Prostate gland (tissue), 2 donors: ENCODE measurements at places on chromosomes 7 and 10. TPM values are rescaled to one million over a fixed set of nuclear protein-coding genes. Genes with fewer than 3 reads are reported as not detected.
A peak's percentile ranks its signal among the peaks of the same experiment; 100 is the strongest.

ARHGEF35 gene
- total RNA-seq = 9.7 TPM

- DNase-seq = no peak
Measured at GRCh38 chr10:132787495-132788179, 1.7 kb upstream of the NKX6-2 start.

CUBN gene
- 1.3 TPM for total RNA-seq

PPP3CB gene
- total RNA-seq = 44.3 TPM

- no peak for DNase-seq
Measured at GRCh38 chr10:30448092-30448491, 14.1 kb downstream of the MAP3K8 start.

- peak; percentile 62 for DNase-seq
Measured at GRCh38 chr10:89278034-89278535, 23.8 kb upstream of the IFIT2 start.

DNA sequence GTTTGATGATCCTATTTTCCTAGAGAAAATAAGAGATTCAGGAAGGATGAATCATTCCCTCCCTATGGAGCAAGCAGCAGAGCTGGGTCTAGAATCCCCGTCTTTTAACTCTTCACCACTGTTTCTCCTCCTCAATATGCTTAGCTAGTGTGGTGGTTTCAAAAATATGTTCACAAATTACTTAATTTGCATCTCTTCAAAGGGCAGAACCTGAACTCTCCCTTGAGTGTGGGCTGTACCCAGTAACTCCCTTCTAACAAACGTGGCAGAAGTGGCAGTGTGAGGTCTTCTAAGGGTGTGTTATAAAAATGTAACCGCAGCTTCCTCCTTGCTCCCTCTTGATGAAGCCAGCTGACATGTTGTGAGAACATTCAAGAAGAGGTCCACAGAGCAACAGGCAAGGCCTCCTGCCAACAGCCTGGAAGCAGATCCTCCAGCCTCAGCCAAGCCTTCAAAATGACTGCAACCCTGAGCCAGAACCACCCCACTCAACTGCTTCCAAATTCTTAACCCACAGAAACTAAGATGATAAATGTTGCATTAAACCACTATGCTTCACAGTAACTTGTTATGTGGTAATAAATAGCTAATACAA is 36.6 kb downstream of the SRPK2 start:
- DNase-seq = peak; percentile 46

- DNase-seq = peak; percentile 60
Measured at GRCh38 chr10:73965890-73966768, 31.8 kb upstream of the VCL start.

CHN2 gene
- total RNA-seq = 29.1 TPM

- DNase-seq = no peak
Measured at GRCh38 chr7:92813390-92814024, 22.9 kb downstream of the CDK6 start.

DNA sequence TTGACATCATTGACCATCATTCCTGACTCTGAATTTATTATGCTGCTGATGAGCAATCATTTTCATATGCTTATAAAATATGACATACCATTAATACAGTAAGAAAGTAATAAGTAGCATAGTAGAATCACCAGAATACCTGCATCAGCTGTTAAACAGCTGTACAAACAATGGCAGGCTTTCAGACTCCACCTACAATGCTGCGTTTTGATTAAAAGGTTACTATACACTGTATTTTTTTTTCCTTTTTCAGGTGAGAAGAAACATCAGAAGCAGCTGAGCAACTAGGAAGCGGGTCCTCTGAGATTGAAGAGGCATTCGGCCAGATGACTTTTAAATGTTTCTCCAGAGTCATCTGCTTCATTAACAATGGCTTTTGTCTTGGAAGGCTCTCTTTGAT is 7.1 kb downstream of the ASNS start:
- no peak for DNase-seq

DNA sequence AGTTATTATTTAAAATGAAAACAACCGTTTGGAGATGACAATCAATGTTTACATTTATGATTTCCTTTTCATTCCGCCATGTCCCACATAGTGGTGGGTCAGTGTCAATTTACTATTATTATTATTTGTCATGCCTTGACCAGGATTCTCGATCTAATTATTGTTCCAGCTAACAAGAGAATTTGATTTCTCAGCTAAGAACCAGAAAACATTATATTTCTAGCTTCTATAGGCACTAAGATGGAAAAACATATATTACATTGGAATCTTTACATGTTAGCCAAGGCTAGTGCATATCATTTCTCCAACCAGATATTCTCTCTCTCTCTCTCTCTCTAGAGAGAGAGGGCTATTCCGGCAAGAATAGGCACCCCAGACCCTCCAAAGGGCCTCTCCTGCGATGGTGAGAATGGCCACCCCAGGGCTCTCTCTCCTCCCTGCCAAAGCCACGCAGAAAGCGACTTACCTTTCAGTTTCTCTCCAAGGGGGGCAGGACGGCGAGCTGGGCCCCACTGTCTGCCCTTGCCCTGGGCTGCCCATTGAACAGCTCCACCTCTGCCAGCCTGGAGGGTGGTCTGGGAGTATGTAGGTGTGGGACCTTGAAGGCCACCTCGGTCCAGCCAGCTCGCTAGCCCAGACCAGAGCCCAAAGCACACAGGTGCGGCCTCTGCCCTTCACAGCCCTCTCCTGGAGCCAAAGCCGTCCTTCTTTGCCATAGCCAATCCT is 2.4 kb downstream of the HOXA3 start:
- DNase-seq = peak; percentile 23

GRCh38 chr7:20503278-20503950 is 112.1 kb upstream of the ABCB5 start:
- DNase-seq = no peak

DNA sequence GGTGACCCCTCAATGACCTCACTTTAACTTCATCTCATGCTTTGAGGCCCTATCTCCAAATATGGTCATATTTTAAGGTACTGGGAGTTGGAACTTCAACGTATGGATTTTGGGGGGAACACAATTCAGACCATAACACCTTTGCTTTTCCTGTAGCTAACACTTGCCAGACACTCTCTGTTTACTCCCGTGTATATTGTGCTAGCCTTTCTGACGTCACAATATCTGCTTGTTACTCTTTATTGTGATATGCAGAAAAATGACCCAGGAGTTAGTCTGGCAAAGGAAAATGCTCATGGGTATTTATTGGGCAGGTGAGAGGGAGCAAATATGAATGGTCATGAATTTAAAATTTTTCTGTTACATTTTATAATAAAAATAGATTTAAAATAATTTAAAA is 45.7 kb upstream of the KCND2 start:
- no peak for DNase-seq

EVX1 gene
- total RNA-seq = 5.1 TPM

DBF4 gene
- total RNA-seq = 11.0 TPM

GRCh38 chr10:125264091-125264490 is 103.7 kb upstream of the CTBP2 start:
- no peak for DNase-seq

ASAH2 gene
- total RNA-seq = 1.1 TPM

EFCAB10 gene
- 6.4 TPM for total RNA-seq

GPNMB gene
- 10.0 TPM for total RNA-seq

DNA sequence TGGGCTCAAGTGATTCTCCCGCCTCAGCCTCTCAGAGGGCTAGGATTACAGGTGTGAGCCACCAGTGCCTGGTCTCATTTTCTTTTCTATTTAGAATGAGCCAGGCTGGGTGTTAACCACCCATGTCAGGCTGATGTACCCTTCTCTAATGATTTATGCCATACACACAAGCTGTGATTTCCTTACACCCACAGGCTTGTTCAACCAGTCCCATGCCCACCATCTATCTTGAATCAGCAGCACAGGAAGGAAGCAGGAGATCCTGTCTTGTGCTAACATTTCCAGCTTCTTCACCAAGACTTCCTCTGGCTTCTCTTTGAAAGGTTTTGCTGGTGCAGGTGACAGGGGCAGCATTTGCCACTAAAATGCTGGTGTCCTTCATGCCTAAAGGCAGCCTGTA is 176.4 kb downstream of the GATA3 start:
- DNase-seq = no peak

MAGI2 gene
- 31.3 TPM for total RNA-seq

DNA sequence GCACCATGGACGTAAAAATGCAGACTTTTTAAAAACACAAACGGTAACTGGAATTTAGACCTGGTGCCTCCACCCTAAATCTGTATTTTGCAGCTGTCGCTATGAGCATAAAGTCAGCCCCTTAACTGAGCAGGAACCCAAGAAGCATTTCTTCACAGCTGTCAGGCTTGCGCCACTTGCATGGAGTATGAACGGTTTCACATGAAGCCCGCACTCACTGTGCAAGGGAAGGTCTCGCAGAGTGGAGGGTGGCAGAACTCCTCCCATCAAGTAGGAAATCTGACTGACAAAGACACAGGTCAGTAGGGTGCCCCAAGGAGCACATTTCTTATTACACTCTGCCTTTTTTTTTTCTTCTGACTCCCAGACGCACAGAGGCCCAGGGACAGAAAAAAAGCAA is 58.5 kb downstream of the ELMO1 start:
- no peak for DNase-seq

DNA sequence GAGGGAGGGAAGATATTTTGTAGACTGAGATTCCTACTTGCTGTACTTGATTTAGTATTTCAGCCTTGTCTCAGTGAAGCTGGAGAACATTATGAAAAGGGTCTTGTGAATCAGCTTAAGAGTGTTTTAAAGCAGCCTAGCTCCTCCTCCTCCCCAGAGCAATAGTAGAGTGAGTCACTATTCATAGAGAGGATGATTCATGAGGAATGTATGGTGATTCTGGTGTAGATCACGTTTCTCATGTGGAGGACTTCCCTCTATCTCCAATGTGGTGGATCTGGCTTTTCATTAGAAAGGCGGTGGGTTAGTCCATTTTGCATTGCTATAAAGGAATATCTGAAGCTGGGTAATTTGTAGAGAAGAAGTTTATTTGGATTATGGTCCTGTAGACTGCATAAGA is 340.1 kb upstream of the CHRM2 start:
- no peak for DNase-seq

DNA sequence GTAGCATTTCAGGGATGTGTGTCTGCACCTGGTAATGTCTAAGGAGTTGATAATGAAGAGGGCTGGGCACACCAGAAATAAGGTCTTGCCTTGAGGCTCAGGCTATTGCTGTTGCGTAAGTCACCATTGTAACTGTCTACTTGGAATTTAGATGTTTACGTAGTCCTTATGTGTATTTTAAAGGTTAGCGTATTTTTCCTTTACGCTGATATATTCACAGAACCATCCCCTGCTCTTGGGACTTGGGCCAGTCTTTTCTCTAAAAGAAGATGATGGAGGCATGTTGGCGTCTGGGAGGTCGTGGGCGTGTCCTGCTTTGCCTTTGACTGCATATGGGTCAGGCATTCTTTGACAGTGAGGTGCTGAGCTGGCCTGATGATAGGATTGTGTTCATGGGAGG is 14.7 kb downstream of the WDR37 start:
- no peak for DNase-seq

ANKRD30A gene
- total RNA-seq = 1.5 TPM
